ENCODE measurements at places on chromosomes 1 and 21.

- DNase-seq, result no peak
These were observed 46.0 kb upstream of the RGL1 start for GRCh38 chr1:183758913-183759312.

- no peak for DNase-seq
These were observed 31.5 kb upstream of the RNF187 start for GRCh38 chr1:228455715-228456114.

DNA sequence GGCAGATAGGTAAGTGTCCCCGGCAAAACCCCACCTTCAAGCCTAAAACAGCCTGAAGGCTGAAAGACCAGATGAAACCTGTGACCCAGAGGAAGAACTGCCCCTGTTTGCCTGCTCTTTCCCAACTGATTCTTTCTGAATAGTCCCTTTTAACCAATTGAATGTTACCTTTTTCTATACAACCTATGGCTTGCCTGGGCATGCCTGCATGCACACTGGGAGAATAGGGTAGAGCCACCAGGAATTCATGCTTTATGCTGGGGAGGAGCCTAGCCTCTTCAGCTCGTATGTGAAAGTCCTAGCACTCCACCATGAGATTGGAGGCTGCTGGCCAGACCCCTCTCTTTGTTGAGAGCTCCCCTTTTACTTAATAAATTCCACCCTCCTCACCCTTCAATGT, 340.0 kb downstream of the PTBP2 start:
- DNase-seq, result no peak

- no peak for DNase-seq
These were observed 52.3 kb downstream of the PLEKHA6 start for GRCh38 chr1:204307334-204307883.

DNA sequence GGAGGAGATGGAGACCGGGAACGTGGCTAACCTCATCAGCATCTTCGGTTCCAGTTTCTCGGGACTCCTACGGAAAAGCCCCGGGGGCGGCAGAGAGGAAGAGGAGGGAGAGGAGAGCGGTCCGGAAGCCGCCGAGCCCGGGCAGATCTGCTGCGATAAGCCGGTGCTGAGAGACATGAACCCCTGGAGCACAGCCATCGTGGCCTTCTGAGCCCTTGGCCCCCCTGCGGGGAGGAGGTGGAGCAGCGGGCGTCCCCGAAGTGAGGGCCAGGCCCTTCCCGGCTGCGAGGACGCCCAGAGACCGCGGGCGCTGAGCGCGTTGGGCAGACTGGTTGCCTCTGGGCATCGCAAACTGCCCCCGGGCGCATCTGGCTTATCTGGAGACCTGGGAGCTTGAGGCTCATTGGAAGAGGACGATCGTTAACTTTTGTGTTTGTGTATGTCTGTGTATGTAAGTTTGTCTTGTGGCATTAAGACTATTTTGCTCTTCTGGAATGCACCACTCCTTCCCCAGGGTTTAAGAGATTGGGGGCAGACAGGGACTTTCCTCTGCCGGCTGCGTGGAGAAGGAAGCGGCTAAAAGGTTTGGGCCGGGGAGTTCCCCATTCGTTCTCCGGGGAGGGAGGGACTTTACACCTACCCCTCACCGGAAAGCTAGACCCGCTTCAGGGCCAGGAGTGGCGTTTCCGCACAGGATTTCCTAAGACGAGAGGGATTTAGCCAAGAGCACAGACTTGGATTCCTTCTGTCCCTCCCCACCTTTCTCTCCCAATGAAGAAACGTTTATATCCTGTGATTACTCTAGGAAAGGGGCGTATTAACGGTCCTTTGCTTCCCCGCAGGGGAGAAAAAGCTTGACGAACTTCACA, 1.4 kb downstream of the IER5 start:
- DNase-seq, result peak; percentile 46

DNA sequence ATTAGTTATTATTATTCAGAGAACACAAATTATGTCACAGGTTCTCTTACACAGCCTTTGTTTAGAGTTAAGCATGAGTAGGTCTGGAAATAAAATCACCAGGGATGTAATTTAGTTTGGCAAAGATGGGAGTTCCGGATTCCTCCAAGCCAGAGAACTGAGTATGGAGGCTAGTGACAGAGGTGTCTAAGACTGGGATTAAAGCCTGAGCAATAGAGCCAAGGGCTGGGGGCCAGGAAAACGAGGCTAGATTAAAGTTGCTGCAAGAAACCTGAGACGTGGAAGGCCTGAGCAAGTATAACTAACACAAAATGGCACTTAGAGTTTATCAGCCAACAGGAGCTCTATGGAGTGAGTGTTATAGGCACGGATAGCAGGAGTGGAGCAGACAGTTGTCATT, 381.6 kb downstream of the SRGAP2C start:
- DNase-seq, result no peak

- DNase-seq, result no peak
These were observed 5.2 kb downstream of the PLA2G2D start for GRCh38 chr1:20114021-20114648.

- no peak for DNase-seq
These were observed 23.0 kb downstream of the ADAMTS5 start for GRCh38 chr21:26943921-26944320.

- no peak for DNase-seq
These were observed 36.2 kb downstream of the B3GALNT2 start for GRCh38 chr1:235468004-235468403.

DNA sequence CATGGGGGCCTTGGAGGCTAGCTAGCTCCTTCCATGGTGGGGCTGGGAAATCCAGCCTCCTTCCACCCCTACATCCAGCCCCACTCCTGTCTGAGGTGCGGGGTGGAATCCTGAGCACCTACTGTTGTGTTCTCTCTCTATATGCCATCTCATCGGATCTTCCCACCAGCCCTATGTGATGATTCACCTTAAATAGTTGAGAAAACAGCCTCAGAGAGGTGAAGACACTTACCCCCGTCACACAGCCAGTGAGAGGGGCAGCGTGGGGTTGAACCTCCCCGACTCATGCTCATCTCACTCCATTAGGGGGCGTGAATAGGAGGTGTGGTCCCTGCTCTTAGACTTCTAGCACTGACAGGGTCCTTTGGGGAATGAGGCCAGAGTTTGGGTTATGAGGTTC, 31.0 kb upstream of the ACTL8 start:
- DNase-seq, result no peak

DNA sequence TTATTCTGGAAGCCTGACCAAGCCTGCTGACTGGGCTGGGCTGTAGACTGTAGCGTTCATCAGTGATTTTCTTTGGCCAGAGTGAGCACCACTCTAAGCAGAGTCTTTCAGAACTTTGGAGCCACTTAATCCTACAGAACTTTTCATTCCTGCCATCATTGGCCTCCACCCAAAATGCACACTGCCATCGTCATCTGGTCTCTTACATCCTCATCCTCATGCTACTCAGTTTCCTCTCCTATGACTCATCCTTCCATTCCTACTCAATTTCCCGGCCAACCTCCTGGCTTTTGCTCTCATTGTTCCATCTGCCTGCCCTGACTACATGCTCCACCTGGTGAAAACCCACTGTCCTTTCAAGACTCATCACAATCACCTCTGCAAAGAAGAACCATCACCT, 233.8 kb upstream of the USP25 start:
- DNase-seq, result no peak

DNA sequence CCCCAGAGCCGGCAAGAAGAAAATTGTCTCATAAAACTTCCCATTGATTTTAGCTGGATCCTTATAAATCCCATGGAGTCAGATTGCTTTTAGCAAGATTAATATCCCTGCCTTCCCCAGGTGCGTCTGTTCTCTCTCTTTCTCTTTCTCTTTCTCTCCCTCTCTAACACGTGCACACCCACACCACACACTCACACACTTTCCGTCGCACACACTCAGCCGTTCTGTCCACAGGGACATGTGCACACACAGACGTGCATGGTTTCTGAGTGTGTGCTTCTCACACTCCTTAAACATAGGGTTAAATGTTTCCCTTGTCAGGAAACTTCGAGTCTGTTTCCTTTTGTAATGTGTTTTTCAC, 98.7 kb upstream of the NFIA start:
- no peak for DNase-seq
